ENCODE measurements at places on chromosomes 11 and 22.

DNA sequence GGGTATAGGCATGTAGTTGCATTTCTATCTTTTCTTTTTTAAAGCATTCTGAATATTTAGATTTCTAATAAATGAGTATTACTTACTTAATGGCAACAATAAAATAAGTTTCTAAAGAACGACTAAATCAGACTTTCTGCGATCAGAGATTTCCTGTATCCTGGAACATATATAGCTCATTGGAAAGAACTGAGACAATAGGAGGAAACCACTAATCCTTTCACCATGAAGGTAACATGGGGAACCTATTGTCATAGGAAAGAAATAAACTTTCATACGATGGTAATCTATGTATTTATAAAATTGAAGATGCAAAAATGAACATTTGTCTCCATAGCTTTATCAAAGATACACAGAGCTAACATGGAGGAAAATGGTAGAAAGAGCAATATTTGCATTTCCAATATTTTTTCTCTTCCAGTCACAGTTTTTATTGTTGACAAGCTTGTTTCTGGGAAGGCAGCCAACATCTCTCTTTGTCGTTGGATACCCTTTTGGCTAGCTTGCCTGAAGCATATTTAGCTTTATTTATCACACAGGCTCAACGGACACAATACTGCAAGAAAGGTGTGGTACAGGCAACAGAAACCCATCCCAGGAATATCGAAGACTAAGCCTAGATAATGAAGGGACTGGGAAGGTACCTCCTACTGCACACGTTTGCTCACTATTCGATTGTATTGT lies 293.3 kb upstream of the MPPED2 start:
- DNase-seq: no peak

DNA sequence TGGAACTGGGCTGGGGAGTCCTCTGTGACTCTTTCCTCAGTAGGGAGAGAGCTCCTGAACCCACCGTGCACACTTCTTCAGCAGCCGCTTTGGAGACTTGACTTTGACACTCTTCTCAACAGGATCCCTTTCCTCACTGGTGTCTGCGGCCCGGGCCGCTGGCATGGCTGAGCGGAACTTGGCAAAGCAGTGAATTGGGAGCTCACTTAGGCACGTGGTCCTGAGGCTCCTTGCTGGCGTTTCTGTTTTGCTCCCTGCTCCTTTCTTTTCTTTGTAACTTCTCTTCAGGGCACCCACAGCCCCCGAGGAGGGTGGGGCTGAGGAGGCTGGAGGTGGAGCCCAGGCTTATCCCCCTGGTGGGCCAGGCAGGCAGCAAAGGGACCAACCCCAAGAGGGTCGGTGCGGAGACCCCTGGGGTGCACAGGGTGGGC lies 8.4 kb upstream of the KCNQ1OT1 start:
- no peak for DNase-seq

- no peak for DNase-seq
These were observed 87.2 kb upstream of the GRIK4 start for GRCh38 chr11:120424185-120424969.

DNA sequence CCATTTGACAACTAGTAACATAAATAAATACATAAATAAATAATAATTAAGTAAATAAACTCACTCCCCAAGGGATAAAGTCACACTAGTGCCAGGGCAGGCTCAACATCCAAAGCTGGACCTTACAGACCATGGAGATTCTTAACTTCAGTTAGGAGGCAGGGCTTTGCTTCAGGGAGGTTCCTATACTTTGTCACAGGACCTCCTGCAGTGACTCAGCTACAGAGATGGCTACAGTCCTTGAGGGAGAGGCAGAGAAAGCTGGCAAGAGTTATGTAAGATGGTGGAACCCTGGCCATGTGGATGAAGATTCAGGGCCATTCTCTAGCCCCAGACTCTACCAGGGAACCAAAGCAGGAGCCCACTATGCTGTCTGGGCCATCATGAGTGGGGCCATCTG lies 74.1 kb upstream of the CADM1 start:
- DNase-seq: no peak

DNA sequence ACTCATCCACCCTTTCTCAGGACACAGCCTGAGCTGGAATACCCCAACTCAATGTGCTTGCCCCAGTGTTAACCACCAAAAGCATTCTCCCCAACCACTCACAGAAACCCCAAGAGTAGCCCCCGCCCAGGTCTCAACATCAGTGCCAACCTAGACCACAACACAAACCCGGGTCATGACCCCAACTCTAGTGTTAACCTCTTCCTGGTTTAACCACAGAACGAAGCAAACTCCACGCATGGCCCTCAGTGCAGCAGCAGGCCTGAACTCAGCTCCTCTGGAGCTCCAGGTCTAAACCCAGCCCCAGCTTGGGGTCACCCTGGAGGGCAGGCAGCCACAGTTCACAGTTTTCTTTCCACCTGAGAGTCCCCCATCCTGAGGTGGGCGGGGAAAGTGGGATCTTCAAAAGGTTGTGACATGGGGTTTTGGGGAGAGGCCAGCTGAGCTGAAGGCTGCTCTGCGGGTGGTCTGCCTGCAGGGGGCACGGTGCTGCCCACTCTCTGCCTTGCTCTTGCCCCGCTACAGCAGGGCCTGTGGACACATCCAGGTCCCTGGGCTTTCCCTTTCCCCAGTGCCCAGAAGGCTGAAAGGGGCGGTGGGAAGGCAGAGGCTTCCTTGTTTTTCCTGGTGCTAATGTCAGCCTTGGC lies 37.9 kb downstream of the NECTIN1 start:
- no peak for DNase-seq

DNA sequence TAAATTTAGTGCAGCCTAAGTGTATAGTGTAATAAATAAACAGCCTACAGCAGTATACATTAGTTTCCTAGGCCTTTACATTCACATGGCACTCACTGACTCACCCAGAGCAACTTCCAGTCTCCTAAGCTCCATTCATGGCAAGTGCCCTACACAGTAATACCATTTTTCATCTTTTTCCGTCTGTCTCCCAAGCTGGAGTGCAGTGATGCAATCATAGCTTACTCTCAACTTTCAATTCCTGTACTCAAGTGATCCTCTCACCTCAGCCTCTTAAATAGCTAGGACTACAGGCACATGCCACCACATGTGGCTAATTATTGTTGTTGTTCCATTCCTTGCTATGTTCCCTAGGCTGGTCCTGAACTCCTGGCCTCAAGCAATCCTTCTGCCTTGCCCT lies 54.4 kb downstream of the FCHSD2 start:
- DNase-seq: no peak

- no peak for DNase-seq
These were observed 78.1 kb downstream of the GAB2 start for GRCh38 chr11:78339483-78339882.

DNA sequence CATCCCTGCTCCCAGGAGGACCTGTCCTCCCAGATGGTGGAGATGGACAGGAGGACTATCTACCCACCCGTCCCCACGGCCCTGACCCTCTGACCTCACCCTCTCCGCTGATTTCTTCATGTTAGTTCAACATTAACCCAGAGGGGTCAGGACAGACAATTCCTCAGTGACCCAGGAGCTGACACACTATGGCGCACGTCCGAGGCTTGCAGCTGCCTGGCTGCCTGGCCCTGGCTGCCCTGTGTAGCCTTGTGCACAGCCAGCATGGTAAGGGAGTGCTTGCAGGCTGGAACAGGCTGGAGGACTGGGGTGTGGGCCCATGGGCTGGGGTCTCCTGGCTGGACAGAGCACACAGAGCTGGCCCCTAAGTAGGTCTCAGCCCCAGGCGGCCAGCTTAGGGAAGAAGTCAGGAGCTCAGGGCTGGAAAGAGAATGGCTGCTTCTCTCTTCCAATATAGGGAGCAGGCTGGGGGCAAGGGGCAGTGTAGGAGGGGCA lies at the start of gene F2:
Gene F2, plus strand, starts transcription at position 166 of the 495 bp plus-strand sequence. Its CDS starts 23 bp downstream, at position 189.
- DNase-seq: peak; percentile 84

GRCh38 chr11:43681401-43681942 lies 934 bp downstream of the HSD17B12 start:
- DNase-seq: no peak

DNA sequence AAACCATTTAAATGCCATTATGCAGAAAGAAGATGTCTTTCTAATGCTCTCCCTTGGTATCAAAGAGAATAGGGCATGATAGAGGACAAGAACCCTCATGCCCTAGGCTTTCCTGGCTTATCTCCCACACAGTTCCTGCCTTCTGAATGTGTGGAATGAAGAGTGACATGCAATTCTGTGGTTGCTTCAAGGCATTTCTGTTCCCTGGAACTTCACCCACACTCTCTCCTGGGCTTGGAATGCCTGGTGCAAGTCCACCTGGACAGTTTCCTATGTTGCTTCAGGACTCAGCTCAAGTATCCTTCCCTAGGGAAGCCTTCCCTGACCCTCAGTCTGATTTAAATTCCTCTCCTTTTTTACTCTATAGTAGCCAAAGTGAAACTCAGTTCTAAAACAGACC lies 53.8 kb upstream of the DRD2 start:
- DNase-seq: no peak

DNA sequence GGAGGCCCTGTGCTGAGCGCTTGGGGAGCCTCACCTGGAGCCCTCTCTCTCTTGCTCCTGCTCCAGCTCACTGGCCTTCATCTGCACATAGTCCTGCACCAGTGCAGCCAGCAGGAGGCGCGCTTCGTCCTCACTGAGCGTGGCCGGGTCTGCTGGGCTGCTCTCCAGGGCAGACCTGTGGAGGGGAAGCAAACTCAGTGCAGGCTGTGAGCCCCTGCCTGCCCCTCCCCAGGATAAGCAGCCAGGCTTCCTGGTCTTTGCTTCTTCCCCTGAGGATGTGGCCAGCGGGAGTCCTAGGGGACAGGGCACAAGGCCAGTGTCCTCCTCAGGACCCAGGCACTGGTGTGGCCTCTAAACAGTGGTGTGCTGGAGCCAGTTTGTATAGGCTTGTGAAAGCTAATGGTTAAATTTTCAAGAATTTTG lies 2.2 kb downstream of the CALCA start:
- peak; percentile 46 for DNase-seq

DNA sequence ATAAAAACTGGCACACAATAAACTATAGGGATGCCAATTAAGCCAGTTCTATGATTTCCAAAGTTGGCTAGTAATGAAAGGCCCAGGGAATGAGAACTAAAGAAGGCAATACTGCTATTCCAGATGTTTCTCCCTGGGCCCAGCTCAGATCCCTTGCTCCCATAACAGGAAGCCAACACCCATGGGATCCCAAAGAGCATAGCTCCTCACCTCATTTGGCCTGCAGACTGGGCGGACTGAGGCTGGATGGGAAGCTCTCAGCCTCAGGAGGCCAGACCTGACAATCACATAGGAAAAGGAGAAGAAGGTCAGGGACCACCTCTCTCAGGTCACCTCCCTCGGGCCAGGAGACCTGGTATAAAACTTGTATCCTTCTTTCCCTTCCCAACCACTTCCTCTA lies 5.3 kb downstream of the TBC1D10A start:
- DNase-seq: no peak

DNA sequence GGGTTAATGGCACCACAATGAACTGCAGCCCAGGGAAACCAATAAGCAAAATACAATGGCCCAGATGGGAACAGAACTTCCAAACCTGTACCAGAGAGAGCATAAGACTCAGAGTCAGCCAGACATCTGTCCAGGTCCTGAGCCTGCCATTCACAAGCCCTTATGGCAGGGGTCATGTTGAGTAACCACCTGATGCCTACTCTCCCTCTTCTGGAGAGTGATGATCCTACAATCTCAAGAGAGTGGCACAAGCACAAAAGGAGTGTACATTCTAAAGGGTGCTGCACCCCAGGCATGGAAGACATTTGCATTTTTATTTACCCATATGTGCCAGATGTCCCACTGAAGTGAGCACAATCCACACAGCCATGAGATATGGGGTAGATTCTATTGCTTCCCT lies 10.6 kb downstream of the TENM4 start:
- DNase-seq: no peak

DNA sequence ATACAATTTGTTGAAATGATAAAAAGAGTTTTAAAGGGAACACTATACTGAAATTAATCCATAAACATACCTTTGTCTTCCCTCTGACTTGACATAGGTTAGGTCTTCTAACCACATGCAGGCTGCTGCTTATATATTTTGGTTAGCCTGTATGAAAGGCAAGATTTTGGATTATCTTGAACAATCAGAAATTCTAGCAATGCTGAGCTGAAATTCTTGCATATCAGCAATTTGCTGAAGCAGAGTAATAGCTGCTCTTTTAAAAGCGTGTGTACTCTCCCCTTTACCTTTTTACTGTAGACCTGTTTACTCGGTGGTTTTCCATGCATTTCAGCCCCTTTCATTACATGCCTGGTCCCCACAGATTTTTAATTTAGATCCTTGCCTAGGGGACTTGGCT lies 34.0 kb downstream of the CWC15 start:
- no peak for DNase-seq

DNA sequence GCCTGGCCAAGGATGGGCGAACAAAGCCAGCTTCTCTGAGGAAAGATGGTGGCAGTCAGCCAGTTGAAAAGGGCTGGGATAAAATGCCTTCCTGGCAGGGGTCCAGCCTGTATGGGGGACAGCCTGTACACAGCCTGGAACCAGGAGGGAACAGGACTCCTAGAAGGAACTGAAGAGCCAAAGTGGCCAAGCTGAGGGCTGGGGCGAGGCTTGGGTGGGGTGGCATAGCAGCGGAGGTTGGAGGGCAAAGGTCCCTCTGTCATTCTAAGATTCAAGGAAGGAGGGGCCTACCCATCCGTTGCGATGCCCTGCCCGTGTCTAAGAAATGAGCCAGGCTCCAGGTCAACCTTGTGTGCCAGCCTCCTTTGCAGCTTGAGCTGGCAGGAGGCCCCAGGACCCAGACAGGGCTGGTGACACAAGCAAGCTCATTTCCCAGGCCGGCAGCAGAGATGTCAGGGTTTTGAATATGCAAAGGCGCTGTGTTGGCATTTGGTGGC lies 22.6 kb downstream of the FADD start:
- no peak for DNase-seq

DNA sequence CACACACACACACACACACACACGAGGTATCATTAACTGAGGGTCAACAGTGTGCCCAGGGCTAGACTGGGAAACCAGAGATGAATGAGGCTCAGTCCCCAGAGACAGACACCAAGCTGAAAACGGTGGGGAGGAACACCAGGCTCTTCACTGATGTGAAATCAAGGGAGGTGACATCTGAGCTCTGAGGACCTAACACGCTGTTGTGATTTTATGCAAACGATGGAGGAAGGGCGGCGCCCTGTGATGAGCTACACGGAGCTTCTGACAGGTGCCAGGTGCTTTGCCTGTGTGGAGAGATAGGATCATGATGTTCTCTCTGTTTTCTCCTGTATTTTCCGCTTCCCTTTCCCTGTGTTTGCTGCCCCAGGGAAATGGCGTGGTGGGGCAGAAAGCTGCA lies 6.5 kb upstream of the CYB5R3 start:
- DNase-seq: no peak

GRCh38 chr22:43391306-43391705 lies 20.5 kb upstream of the MPPED1 start:
- no peak for DNase-seq

DNA sequence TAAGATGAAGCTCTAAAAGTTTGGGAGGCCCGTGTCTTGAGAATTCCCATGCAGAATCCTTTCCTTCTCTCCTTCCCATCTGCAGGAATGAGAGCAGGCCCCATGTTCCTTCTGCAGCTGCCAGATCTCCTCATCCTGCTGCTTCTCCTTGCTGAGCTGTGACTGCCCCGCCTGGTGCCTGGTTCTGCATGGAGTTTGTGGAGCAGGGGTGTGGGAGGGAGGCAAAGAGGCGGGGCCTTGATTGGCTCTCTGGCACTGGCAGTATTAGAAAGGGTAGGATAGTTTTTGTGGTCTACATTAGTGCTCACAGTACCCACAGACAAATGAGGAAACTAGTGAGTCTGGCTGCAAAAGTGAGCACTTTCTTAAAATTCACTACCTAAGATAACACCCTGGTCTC lies 91.1 kb upstream of the CLPB start:
- DNase-seq: no peak

- DNase-seq: no peak
These were observed 419.8 kb upstream of the LRRC4C start for GRCh38 chr11:41879214-41879613.

GRCh38 chr11:44309478-44310205 lies at the start of gene ALX4:
Gene ALX4, minus strand, starts transcription at chr11:44310139. Its CDS starts 77 bp downstream, at chr11:44310062.
- no peak for DNase-seq

Measured in HuH-7 (cell line).